NCI-H748 treated with DMSO at 0.1 percent for 48 hours (cell line): ENCODE measurements at places on chromosomes 2 and 18.

DNA sequence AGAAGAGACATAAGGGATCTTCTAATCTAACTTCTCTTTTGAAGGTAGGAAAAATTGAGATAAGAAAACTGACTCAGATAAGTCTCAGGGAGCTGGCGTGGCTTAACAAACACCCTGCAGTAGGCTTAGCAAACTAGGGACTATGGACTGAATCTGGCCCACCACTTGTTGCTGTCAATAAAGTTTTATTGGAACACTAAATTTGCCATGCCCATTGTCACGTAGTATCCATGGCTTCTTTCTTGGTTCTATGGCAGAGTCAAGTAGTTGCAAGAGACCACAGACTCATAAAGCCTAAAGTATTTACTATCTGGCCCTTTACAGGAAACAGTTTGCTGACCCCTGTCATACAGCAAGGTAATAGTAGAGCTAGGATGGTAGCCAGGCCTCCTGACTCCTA is 24.2 kb downstream of the KCNK3 start:
- DNase-seq = no peak

DNA sequence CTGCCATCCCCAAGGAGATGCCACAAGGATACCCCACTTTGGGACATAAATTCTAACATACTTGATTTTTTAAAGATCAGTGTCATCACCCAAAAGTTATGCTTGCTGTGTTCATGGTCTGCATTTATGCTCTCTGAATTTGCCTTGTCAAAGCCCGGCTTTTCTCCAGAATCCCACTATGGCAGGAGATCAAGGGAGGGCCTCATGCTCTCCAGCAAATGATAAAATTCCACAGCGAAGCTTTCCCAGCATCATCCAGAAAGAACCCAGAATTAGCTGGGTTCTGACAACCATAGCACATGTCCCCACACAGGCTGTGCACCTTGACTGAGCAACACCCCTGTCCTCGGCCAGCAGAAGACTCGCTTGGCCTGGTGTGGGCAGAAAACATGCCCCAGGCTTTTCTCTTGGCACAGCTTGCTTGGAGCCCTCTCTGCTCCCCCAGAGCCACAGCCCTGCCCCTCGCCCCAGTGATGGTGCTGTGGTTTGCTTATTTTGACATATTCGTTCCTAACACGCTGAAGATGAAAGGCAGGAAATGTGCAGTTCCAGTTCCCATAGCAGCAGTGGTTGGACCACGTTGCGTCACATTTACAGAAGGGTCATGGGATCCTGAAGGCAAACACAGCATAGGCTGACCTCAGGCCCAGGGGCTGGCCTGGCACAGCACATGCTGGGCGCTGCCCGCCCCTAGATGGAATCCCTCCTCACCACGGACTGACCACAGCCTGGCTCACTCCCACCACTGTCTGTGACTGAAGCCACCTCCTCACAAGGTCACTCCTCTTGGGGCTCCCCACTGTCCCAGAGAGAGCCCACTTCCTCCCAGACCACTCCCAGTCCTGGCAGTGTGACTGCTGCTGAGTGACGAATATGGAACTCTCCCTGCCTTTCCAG is 14.1 kb upstream of the CHRNA1 start:
- no peak for DNase-seq

DNA sequence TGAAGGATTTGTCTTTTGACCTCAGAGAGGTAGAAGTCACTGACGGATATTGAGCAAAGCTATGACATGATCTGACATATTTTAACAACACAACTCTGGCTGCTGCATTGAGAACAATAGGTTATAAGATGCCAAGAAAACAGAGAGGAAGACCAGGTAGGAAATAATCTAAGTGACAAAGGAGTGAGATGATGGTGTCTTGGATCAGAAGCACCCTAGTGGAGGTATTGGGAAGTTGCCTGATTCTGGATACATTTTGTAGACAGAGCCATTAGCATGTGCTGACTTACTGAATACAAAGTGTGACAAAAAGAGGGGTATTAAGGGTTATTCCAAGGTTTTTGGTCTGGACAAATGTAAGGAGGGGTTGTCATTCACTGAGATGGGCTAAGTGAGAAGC is 1438.1 kb downstream of the DPP10 start:
- DNase-seq = no peak

- no peak for DNase-seq
Measured at GRCh38 chr2:240532031-240532775, 25.6 kb downstream of the ANKMY1 start.

GRCh38 chr2:20649976-20650375 is 922 bp downstream of the HS1BP3 start:
- DNase-seq = no peak

DNA sequence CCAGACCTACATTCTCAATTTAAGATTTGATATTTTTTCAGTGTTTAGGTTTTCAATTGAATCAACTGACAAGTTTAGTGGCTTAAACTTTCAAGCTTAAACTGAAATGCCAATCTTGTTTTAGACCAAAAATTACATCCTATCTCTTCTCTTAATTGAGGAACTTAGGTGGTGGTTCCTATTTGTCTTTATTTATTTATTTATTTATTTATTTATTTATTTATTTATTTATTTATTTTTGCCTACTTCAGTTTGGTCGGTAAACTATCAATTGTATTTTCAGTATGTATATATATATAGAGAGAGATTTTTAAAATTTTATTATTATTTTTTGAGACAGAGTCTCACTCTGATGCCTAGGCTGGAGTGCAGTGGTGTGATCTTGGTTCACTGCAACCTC is 68.1 kb downstream of the NEDD4L start:
- DNase-seq = no peak

- no peak for DNase-seq
Measured at GRCh38 chr2:197307933-197308521, 2.6 kb downstream of the ANKRD44 start.

- no peak for DNase-seq
Measured at GRCh38 chr18:10723496-10723895, 197.7 kb downstream of the NAPG start.

DNA sequence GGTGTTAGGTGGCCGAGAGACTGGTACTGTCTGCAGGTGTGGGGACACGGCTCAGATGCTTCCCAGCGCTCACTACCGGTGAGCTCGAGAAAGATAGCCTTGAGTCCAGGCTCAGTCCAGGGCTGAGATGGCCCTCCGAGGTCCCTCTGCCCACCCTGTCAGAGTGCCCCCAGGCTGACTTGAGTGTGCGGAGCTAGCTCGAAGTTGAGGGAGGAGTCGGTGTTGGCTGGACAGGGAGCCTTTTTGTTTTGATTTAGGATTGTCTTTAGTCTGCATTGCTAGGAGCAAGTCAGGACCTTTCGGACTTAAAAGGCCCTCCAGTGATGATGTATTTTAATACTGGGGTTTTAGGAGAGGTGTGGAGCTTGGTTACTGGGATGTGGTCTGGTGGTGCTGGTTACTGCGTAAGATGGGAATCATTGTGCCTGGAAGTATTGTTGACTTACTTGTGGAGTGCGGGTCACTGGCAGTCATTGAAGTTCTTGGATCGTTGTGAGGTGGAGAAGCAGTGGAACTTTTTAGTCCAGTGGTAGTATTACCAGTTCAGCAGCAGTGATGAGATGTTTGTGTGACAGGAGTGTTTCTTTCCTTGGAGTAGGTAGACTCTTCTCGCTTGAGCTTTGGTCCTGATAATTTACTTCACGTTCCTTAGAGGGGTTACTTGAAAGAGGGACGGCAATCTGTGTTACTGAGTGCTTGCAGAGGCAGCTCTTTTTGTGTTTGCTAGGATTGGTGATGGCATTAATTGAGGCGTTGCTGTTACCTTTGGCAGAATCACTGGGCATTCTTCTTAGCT is 633 bp downstream of the KIAA1328 start:
- DNase-seq = peak; percentile 29

DNA sequence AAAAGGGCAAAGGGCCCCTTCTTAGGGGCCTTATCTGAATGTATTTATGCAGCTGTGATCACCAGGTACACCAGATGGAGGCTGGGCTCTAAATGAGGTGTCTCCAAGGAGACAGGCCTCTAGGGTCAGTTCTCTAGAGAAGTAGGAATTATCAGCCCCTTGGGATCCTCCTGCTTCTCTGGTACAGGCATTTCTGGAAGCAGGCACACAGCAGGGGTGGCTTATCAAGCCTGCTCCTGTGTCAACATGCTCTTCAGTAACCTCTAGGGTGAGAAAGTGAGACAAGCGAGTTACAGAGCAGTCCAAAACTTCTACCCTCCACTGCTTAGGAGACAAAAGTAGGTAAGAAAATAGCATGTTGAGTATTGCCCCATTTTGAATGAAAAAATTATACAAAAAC is 13.8 kb downstream of the TPGS2 start:
- DNase-seq = no peak

DNA sequence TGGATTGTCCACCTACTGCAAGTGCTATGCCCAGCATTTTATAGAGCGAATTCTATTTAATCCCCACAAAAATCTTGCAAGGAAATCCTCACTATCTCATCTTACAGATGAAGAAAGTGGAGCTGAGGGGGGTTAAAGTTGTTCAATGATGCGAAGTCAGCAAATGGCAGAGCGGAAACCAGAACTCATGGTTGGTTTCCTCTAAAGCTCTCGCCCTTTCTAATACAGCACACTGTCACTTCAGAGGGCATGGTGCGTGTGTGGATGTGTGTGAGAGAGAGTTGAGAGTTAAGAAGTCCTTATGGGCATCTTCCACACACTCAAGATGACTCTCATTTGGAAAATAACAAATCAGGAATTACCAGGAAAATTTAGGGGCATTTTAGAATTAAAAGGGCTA is 78.4 kb downstream of the TGFA start:
- DNase-seq = no peak

DNA sequence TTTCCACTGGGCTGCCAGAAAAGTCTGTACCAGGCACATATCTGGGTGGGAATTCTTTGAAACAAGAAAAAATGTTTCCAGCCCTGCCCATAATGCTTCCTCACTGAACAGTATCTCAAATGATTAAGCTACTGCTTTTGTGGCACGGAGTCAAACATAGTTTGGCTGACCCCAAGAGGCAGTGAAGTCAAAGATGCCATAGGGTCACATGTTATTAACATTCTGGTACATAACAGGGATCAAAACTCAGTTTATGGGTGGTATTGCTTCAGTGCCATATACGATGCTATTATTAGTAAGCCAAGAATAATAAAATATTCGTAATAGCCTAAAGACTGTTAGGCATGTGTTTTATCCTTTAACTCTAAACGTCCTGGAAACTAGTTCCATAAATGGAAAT is 112.4 kb downstream of the FEZ2 start:
- DNase-seq = no peak

DNA sequence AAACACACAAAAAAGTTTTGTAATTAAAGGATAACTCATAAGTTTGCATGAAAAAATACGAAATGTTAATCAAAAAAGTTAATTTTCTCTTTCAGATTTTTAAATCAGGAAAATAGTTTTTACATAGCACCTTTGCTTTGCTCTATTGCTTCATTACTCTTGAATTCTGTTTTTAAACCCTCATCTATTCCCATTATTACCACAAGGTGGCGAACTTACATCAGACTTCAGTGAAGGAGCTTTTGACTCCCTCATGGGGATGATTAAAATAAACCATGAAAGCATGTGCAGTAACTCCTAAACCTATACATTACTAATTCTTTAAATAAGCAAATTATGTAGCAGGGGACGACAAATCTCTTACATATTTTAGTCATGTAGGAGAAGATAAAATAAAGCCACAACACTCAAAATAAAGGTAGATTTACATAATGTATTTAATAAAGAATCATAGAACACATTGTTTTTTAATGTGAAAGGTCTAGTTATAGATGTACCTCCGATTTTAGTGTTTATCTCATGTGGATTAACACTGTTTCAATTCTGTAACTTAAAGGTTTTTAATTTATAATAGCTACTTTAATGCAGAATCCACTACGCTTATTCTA is 105.2 kb downstream of the NETO1 start:
- peak; percentile 80 for DNase-seq

DNA sequence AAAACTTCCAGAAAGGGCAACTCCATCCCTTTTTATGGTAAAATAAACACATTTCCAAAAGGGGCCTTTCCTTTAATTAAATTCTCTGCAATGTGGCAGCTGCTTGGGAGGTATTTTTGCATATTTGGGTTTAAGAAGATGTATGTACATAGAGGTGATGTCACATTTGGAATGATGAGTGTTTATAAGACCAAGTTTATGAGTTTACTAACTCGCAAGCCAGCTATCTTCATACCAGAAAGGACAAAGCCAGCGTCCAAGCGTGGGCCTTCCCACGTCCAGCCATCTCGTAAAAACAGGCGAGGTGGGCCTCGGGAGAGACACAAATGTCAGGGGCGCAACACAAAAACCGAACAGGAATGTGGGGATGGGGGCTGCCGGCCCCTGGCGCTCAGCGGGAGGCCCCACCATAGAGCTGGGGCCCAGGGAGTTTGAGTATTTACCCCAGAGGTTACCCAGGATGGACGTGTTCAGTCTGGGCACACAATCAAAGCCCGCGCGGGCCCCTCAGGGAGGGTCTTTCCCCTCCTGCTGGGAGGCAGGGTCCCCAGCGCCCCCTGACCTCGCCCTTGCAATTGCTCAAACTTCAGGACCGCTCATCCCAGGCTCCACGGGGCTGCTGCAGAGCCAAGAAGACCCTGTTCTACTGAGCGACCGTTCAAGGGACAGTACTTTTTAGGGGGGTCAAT is 137.3 kb downstream of the TWIST2 start:
- no peak for DNase-seq

GRCh38 chr2:191839918-191840804 is 6.7 kb downstream of the CAVIN2 start:
- DNase-seq = no peak

DNA sequence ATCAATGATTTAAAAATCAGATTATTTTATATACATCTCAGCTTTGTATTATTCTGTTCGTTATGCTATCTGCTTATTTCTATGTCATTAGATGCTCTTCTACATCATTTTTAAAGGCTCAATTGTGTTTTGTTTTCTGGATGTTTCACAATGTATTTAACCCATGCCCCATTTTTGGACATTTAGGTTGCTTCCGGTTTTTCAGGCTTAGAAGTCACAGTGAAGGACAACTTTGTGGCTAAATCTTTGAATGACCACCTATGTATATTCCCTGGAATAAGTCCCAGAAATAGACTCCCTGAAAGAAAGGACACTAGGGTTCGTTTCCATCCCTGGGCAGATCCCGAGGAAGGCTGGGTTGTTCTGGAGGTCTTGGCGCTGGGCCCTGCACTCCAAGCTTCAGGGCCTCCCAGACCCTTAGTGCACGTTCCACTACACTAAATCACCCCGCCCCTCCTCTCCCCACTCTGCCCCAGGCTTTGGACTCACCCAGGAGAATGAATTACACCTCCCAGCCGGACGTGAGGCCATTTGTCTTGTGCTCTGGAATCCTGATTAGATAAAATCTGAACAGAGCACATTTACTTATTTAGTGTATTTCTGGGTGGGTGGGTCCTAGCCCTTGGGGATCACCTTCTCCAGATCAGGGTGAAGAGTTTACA is 188.2 kb downstream of the ZFP36L2 start:
- no peak for DNase-seq

DNA sequence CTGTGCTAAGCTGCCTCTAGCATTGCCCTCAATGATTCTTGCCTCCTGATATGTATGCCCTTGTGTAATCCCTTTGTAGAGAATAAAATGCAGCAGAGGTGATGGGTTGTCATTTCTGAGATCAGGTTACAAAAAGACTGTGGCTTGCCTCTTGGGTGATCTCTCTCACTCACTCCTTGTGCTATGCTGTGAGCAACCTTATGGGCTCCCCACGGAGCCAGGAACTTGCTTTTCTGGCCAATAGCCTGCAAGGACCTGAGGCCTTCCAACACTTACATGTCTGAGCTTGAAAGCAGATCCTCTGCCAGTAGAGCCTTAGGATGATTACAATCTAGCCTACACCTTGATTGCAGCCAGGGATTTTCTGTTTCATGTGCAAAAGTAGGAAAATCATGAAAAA is 123.1 kb upstream of the XIRP2 start:
- DNase-seq = no peak
